ENCODE measurements at places on chromosomes 16 and 17.

DNA sequence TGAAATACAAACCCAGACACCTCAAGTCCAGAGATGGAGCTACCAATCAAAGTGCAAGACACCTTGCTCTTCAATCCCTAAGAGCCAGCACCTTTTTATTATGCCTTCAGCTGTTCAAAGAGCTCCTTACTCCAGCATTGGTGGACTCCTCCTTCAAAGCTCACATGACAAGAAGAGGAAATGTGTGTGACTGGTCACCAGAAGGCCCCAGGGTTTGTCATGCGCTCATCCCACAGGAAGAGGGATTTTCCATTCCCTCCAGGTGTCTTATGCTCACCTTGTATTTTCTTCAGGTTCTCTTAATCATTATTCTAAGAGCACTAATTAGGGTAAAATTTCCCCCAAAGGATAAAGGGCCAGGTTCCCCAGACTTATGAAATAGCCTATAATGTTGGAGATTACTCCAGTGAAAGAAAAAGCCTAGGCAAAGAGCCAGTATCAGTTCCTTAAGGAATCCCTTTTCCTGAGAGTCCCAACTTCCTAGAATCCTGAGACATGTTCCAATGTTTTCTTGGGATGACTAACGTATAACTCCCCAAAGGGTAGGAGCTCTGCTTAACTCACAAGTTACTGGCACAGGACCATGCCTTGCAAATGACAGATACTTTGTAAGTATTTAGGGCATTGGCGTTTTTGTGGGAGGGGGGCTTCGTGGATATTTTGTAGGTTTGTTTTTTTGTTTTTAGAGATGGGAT, 56.9 kb upstream of the SOX9 start:
- DNase-seq: no peak

- no peak for DNase-seq
Measured at GRCh38 chr16:61243954-61244353, 792.3 kb downstream of the CDH8 start.

DNA sequence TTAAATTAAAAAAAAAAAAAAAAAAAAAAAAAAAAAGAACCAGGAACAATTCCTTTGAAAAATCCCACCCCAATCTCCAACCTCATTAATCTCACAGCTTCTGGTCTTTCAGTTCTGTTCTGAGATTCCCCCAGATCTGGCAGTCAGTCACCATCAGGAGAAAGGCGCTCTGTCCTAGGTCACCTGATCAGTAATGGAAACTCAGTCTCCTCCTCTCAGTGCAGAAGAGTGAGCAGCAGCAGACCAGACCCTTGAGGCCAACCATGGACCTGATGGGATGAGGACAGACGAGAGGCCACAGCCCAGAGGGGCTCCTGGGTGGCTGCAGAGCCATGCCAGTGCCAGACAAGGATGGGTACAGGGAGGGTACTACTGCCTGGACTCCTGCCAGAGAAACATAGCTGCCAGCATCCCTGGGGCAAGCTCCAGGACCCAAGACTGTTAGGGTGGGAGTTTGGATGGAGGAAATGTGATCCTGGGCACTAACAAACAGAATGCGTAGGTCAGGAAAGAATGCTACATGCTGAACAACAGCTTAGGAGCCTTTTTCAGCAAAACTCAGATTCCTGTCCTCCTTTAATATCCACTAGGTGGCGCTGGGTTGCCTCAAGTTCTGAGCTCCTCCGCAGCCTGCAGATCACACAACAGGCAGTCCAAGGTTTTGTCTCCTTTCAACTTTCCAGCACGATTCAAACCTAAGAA, 28.7 kb downstream of the MPG start:
- DNase-seq: peak; percentile 61

DNA sequence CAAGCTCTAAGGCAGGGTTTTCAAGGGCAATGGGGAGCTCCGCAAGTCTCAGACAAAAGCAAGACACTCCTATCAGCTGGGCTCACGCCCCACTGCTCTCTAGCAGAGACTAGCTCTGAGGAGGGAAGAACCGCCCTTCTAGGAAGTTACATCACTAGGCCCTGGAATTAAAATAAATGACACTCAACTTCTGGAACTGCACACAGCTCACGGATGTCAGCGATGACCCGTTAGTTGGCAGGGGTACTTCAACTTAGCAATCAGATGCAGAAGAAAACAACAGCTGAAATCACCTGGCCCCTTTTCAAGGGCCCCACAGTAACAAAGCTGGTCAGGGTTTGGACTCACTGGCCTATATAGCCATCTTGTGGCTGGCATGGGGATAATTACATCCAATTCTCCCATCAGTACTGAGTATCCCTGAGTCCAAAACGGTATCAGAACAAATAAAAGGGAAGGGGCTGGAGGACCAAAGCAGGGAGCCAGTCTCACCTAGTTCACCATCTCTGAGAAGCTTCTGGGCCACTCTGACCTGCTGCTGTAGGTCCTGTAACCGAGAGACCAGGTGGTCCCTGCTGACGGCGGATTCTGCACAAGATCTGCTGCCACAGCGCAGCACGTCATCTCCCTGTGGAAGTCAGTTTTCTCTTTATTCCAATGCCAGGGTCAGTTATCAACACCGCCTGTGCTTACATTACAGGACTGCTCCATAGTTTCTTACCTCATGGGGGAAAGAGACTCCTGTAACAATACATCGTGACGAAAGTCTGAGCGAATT, 22.2 kb downstream of the SERPINF1 start:
- DNase-seq: peak; percentile 72

GRCh38 chr17:57654040-57654775, 90.9 kb downstream of the CCDC182 start:
- DNase-seq: no peak

DNA sequence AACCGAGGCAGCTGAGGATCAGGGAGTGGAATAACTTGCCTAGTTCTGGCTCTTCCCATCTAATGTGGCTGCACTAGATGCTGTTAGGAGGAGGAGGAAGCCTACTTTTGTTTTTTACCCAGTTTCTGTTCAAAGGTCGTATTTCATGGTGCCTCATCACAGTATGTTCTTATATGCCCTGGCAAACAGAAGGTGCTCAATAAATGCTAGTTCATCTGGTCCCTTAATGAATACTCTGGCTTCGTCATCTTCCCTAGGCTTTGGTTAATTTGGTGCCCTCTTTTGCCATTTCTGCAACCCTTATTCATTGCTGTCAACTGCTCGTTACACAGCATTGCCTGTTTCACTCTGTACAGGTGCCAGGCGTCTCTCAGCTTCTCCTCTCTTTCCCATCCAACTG, 151.7 kb downstream of the WWOX start:
- DNase-seq: no peak

- DNase-seq: no peak
Measured at GRCh38 chr17:16962804-16963203, 9.1 kb downstream of the TNFRSF13B start.

GRCh38 chr16:75919664-75920063, 193.4 kb upstream of the CPHXL start:
- no peak for DNase-seq

GRCh38 chr17:82205720-82206508, 6.7 kb downstream of the CCDC57 start:
- DNase-seq: peak; percentile 85

DNA sequence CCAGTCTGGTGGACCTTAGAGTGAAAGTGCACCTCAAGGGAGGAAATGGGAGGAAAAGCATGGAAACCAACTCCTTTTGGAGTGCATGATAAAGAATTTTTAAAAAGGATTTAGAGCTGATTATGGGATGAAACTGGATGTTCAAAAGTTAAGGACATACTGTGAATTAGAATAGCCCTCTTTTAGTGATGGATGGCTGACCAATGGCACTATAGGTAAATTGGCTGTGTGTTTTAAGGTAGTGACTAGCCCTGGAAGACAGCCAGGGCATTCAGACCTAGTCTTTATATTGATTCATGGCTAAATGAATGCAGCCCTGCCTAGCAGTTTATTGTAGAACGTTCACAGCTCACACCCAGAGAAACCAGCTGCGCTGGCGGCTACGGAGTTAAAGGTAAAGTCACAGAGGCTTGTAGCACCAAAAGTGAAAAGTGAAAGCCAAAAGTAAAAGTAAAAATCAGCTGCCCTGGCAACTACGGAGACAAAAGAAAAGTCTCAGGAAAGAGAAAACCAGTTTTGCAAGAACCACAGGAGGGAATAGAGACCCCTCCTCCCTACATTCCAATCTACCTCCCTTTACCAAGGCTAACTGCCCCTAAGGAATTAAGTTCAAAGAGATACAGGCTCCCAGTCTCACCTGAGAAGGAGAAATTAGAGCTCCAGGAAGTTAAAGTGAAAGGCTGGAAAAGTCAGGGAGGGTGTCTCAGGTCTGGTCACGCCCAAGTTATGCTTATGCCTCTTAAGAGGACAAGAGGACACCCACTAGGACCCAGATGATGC, 21.8 kb downstream of the ACSM1 start:
- no peak for DNase-seq

DNA sequence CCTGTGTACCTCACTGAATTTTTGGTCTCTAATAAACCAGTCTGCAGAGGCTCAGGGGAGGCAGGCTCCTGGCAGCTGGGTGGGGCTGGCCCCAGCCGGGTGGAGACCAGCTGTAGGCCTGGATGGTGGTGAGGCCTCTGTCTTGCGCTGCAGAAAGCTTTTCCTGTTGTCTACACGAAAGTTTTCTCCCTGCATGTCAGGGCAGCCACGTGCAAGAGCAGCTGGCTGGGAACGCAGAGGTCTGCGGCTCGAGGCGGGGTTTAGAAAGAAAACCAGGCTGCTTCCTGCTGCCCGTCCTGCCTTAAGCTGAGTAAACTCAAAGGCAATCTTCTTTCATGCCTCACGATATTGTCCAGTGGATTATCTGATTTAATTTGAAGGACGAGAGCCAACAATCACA, 2.4 kb downstream of the SERPINF1 start:
- DNase-seq: peak; percentile 79

GRCh38 chr16:3119701-3120408, 7.5 kb downstream of the ZNF205 start:
- DNase-seq: no peak

GRCh38 chr16:23826528-23827045, 9.2 kb upstream of the PRKCB start:
- DNase-seq: peak; percentile 59

DNA sequence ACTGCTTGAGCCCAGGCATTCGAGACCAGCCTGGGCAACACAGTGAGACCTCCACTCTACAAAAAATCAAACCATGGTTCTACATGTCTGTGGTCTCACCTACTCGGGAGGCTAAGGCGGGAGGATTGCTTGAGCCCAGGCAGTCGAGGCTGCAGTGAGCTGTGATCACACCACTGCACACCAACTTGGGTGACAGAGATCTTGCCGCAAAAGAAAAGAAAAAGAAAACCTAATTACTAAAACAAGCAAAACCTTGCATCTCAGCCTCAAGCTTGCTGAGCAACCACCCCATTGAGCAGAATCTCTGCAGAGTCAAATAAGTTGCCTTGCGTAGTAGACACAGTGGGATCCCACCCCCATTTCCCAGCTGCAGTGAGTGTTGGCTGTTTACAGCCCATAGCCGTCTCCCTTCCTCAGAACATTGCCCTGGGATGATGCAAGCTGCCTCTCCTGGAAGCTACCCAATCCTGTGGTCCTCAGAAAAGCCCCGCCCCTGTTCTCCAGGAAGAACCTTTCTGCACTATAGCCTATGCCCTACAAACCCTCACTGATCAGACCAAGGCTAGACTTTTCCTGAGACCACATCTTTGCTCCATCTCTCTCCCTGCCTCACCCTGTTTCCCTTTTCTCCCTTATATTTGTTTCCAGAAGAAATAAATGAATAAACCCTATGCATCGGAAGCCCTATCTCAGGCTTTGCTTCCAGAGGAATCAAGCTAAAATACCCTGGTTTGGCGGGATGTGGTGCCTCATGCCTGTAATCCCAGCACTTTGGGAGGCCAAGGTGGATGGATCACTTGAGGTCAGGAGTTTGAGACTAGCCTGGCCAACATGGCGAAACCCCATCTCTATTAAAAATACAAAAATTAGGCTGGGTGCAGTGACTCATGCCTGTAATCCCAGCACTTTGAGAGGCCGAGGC, 16.7 kb upstream of the ERN2 start:
- no peak for DNase-seq

- DNase-seq: no peak
Measured at GRCh38 chr17:4234401-4234800, 29.4 kb downstream of the ANKFY1 start.

DNA sequence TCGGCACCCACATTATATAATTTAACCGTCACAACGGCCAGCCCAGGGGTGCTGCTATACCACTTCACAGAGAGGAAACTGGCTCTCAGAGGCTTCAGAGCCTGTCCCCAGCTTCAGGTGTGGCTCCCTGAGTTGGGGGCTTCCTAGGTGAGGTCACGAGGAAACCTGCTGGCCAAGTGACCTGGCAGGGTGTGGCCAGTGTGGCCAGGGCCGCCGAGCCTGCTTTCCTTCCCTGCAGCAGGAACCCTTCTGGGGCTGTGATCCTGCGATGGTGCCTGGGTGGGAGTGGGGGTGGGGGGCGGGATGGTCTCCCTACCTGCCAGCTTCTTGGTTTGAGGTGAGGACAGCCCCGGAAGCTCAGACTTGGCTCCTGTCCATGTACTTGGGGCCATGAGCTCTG, 39.9 kb downstream of the ADCY7 start:
- no peak for DNase-seq

DNA sequence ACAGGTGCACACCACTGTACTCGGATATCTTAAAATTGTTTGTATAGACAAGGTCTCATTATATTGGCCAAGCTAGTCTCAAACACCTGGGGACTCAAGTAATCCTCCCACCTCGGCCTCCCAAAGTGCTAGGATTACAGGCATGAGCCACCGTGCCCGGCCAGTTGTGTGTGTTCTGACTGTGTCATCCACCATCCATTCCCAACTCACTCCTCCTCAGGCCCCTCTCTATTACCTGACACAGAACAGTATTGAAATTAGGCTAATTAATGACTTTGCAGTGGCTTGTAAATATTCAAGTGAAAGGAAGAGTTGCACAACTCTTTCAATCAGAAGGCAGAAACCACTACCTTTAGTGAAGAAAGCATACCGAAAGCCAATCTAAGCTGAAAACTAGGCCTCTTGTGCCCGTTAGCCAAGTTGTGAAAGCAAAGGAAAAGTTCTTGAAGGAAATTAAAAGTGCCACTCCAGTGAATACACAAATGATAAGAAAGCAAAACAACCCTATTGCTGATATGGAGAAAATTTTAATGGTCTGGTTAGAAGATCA, 28.7 kb downstream of the GOSR1 start:
- DNase-seq: no peak

GRCh38 chr16:55500530-55501011, 8.3 kb upstream of the LPCAT2 start:
- DNase-seq: no peak

GRCh38 chr16:79690159-79690558, 89.6 kb upstream of the MAF start:
- DNase-seq: no peak

GRCh38 chr16:80084163-80084562, 456.6 kb upstream of the DYNLRB2 start:
- DNase-seq: no peak
